Cerebellum (tissue), 4 donors: ENCODE measurements at places on chromosomes 1 and 21. TPM values are rescaled to one million over a fixed set of nuclear protein-coding genes. Genes with fewer than 3 reads are reported as not detected.

MPC2 gene
- total RNA-seq: 24.3 TPM

KLHDC8A gene
- 28.9 TPM for total RNA-seq

GOLT1A gene
- total RNA-seq: 0.54 TPM

OR2M3 gene
- 0.27 TPM for total RNA-seq

C1orf94 gene
- total RNA-seq: 0.45 TPM

CASP9 gene
- 6.4 TPM for total RNA-seq

TMEM79 gene
- 1.7 TPM for total RNA-seq

CASQ1 gene
- total RNA-seq: 1.3 TPM

GCSAML gene
- 0.36 TPM for total RNA-seq
